ENCODE measurements at places on chromosomes 2 and 18.

DNA sequence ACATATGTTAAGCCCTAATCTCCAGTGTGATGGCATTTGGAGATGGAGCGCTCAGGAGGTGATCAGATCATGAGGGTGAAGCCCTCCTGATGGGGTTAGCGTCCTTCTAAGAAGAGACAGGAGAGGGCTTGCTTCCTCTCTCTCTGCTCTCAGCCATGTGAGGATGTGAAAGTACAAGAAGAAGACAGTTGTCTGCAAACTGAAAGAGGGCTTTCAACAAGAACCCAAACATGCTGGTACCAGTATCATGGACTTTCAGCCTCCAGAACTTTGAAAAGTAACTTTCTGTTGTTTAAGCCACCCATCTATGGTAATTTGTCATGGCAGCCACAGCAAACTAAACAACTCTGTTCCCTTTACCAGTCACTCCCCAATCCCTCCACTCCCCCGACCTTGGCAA lies 47.4 kb downstream of the CACNB4 start:
- DNase-seq: no peak

- no peak for DNase-seq
Measured at GRCh38 chr18:59264121-59264571, 9.1 kb downstream of the RAX start.

DNA sequence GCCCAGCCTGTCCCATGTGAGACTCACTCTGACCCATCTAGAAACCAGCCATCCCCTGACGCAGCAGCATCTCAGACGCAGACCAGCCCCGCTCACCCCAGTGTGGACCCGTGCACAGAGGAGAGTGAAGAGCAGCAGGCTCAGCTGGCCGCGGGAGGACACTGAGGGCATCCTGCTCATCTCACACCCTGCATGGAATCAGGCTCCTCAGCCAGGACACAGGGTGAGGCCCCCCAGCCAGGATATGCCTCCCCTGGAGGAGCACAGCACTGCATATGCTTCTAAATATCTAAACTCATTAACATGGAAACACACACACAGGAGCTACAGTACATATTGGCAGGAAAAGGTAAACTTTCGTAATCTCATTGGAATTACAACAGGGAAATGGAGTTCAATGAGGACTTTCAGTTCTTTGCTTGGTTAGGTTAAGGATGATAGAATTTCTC lies 34.4 kb downstream of the NEMP2 start:
- DNase-seq: no peak

- DNase-seq: no peak
Measured at GRCh38 chr2:47708801-47709499, 74.0 kb upstream of the MSH6 start.

GRCh38 chr18:50839996-50840395 lies 20.2 kb upstream of the MRO start:
- DNase-seq: no peak

- DNase-seq: peak; percentile 70
Measured at GRCh38 chr2:28716265-28716865, 35.3 kb upstream of the PPP1CB start.

DNA sequence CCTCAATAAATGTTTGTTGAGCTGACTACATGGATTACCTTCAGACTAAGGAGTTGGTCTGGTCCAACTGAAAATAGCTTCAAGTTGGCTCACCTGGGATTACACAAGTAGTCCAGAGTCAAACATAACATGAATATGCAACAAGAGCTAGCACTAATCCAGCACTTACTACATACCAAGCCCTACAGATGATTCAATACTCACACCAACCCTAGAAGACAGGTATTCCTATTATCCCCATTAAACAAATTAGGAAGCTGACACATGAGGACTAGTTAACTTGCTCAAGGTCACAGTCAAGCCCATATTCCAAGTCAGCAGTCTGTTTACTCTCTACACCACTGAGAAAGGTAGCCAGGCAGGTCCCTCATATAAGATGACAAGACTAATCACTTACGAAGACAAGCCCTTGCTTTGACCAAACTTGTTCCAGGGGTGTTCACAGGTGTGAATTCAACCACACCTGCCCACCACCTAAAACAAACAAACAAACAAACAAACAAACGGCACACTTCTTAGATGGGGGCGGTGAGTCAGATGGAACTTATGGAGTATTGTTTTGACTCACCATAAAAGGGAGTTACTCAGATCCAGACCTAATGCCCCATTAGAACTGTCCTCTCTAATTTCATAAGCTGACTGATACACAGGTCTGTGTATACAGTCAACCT lies 29.1 kb downstream of the TMEM131 start:
- DNase-seq: no peak

GRCh38 chr2:190578158-190579057 lies 43.9 kb upstream of the NEMP2 start:
- peak; percentile 47 for DNase-seq

GRCh38 chr2:218194880-218195279 lies 22.1 kb upstream of the ARPC2 start:
- DNase-seq: no peak

DNA sequence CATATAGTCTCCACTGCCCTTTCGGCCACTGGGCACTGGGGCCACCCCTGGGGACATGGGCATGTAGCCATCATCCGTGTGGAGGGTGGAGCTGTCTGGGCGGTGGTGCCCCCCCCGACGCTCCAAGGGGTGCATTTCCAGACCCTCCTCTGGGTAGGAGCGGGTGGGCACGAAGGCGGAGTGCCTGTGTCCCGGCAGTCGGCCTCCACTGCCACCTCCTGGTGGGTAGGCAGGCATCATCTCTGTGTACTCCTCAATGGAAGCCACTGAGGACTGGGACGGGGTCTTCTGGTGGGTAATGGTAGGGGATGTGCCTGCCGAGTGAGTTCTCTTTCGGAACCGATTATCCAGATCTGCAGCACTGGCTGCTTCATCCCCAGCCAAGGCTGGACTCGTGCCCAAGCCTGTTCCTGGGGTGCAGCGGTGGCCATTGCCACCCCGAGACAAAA lies 2.8 kb downstream of the IRS1 start:
- DNase-seq: no peak

DNA sequence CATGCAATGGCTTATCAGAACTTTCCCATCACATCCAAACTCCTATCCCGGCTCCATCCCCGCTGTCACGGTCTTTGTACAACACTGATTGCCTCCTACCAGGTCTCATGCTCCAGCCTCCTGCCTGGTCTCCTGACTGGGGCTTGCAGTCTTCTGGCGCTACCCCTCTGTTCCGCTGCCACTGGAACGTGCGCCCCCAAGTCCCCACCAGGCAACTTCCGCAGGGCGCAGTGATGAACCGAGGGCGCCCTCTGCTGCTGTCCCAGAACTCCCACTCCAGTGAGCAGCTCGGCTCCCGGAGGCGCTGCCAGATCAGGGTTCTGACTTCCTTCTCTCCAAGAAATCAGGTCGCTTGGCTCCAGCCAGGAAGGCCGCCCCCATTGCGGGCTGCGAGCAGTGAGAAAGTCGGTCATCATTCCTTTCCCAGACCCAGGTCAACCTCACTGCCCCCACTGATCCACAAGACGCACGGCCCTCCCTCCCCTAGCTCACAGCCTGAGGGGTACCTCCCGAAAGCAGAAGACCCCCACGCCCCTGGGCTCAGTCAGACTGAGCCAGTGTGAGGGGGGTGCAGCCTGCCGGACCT lies 43.9 kb upstream of the RAB11FIP5 start:
- no peak for DNase-seq

DNA sequence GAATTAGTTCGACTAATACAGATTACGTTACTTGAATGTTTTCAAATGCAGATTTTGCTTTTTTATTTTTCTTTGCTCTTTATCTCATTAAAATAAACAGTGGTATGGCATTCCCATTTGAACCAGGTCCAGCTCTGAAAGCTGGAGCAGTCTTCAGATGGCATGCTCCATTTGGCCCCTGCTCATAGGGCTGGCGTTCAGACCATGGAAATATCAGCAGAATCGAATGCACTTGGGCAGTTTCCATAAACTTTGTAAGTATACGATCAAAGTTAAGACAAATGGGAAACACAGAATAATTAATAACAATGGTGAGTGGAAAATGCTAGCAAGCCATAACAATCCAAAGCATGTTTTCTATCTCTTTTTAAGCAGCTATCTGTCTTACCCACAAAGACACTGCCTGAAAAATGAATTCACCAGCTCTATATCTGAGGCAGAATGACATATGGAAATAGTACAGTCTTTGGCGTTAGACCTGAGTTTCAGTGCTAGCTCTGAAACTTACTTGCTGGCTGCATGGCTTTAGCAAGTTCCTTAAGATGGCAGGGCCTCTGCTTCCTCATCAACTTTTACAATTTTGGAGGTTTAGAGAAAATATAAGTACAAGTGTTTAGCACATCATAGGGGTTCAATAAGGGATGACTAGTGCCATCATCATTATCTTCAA lies 131.6 kb downstream of the BCL2 start:
- DNase-seq: no peak

- no peak for DNase-seq
Measured at GRCh38 chr18:75410611-75411010, 16.9 kb downstream of the SMIM21 start.

GRCh38 chr2:132815516-132815915 lies 145.5 kb upstream of the LYPD1 start:
- DNase-seq: no peak

GRCh38 chr2:104703669-104704068 lies 150.2 kb upstream of the POU3F3 start:
- DNase-seq: no peak

GRCh38 chr2:99975386-99975785 lies 167.0 kb downstream of the AFF3 start:
- no peak for DNase-seq

DNA sequence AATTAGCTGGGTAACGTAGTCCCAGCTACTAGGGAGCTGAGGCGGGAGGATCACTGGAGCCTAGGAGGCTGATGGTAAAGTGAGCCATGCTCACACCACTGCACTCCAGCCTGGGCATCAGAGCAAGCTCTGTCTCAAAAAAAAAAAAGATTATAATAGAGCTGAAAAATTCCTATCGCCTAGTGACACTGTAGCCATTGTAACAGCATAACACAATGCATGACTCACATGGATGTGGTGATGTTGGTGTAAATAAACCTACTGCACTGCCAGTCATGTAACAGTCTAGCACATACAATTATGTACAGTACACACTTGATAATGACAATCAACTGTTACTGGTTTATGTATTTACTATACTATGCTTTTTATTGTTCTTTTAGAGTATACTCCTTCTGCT lies 39.6 kb downstream of the MGAT4A start:
- no peak for DNase-seq

DNA sequence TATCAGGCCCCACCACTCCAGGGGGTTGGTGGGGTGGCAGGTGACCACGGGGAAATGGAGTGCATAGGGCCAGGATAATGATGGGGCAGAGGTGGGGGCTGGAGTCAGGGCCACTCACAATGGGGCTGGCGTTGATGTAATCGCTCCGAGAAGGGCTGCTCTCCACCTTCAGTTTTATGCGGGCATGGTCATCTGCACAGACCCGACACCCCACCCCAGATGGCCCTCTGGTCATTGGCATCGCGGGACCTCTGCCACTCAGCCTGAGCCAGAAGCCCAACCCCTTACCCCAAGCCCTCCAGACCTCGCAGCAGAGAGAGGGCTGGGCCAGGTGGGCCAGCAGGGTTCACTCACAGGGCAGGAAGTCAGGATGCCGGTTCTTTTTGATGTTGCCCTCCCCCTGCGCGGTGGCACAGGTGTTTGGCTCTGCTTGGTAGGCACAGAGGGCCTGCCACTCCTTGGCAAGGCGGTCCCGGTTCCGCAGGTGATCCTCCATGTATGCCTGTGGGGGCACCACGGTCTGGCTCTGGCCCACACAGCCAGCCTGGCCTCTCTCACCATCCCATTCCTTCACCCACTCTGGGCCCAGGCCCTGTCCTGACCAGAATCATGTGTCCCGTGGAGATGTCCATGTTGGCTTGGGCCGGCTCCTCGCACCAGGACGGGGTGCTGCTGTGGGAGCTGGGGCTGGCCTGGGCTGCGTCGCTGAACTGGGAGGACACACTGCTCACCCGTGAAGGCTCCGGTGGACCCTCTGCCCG lies 12.4 kb downstream of the PTPRN start:
- DNase-seq: no peak

DNA sequence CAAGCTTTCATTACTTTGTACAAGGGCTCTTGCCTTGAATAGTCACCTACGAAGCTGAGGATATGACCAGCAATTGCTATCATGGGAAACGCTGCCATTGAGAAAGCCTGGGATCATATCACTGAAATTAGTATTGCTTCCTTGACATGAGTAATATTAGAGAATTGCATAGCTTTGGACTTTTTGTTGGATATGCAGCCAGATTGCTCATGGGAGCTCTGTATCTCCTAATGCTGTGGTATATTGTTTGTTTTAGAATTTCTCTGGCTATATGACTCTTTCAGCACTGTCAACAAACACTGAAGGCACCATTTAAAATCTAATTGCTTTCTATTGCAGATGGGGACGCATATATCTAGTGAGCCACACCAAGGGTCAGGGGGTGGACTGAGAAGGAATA lies 80.0 kb upstream of the WDSUB1 start:
- no peak for DNase-seq

GRCh38 chr2:27915874-27916273 lies 25.3 kb downstream of the BABAM2 start:
- DNase-seq: no peak

DNA sequence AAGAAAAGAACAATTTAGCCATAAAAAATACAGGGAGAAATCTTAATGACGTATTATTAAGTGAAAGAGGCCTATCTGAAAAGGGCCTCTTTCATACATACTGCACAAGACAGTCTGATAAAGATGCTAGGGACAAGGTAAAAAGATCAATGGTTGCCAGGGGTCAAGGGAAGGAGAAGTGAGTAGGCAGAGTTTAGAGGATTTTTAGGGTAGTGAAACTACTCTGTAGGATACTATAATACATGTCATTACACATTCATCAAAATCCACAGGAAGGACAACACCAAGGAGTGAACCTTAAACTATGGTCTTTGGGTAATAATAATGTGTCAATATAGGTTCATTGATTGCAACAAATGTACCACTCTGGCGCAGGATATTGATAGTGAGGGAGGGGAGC lies 289.3 kb downstream of the FSIP2 start:
- DNase-seq: no peak

DNA sequence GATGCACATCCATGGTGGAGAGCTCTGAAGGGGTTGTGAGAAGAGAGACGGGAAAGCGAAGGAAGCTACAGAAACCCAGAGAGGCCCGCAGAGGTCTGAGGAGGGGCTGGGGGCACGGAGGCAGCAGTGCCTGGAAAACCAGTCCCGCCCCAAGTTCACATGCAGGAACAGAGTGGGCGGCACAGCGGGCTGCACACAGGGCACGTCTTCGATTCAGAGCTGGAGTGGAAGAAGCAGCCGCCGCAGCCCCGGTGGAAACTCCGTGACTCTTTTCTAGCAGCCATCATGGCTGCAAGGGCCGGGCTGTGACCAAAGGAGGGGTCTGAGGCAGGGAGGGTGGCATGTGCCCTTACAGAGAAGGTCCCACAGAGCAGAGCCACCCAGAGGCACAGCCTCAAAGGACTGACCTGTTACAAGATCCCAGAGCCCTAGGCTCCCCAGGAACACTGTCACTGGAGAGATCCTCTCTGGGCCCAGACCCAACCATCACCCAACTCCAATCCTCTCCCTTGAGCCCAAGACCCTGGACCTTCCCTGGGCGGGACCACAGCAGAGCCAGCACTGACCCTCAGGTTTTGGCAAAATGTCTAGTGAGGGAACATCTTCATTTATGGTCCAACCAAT lies 10.7 kb downstream of the PRKAG3 start:
- DNase-seq: no peak

GRCh38 chr2:121519153-121519552 lies 11.5 kb upstream of the RNU4ATAC start:
- no peak for DNase-seq

Measured in NCI-H2081 (cell line).